Gastroesophageal sphincter (tissue), 4 donors: ENCODE measurements at places on chromosomes 2 and 18. TPM values are rescaled to one million over a fixed set of nuclear protein-coding genes. Genes with fewer than 3 reads are reported as not detected.

GRCh38 chr2:233469261-233470010 lies 97.1 kb downstream of the USP40 start:
- ATAC-seq = peak; percentile 75

DNA sequence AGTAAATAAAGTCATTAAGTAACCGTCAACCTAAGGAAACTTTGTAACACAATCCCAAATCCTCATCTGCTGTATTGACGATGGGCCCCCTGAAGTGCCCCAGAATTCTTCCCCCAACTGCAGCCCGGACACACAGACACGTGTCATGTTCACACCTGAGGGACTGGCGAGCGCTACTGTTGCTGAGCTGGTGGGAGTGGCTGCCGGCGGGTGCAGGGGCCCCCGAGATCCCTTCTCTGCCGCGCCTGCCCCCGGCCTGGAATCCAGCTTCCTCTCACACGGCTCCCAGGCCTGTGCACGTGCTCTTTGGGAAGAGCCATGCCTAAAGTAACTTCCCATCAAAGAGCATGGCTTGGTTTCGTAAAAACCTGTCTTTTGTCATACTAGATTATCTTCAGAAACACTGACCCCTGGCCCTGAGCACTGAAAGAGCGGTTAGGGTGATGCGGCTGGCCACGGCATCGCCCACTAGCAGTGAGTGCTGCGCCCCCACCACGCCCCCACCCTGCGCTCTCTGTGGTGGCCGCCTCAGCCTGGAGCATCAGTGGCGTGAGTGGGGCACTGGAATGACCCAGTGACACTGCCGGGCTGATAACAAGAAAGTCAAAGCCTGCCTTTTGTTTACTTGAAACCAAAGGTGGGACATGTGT lies 56.0 kb downstream of the ADI1 start:
- ATAC-seq = no peak

- ATAC-seq = peak; percentile 89
These were observed at the start of gene LGALSL for GRCh38 chr2:64453770-64454385. TSS of gene LGALSL (plus strand) at chr2:64454162. CDS start at chr2:64454546, 384 bp downstream.

- no peak for ATAC-seq
These were observed 15.2 kb upstream of the FZD5 start for GRCh38 chr2:207784898-207785297.

- ATAC-seq = no peak
These were observed 1224.8 kb upstream of the ZEB2 start for GRCh38 chr2:145744541-145745386.

DNA sequence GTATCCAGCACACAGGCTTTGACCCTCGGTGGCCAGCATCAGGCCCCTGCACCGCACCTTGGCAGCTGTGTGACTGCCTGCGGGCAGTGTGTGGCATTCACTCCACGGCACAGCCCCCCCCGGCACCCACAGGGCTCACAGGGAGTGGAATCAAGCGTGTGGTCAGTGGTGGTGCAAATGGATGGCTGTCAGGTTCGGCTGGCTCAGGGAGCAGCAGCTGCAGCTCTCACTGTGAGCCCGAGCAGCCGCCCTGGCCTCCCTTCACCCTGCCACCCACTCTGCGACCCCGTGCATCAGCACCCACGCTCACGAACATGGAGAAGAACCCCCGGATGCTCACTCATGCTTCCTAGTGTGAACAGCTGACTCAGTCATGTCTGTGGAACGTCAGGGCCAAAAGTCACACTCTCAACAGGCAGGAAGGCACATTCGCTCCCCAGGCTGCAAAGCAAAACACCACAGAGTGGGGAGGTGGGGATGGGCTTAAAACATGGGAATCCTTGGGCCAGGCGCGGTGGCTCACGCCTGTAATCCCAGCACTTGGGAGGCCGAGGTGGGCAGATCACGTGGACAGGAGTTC lies 41.5 kb upstream of the GPC1 start:
- ATAC-seq = no peak

DNA sequence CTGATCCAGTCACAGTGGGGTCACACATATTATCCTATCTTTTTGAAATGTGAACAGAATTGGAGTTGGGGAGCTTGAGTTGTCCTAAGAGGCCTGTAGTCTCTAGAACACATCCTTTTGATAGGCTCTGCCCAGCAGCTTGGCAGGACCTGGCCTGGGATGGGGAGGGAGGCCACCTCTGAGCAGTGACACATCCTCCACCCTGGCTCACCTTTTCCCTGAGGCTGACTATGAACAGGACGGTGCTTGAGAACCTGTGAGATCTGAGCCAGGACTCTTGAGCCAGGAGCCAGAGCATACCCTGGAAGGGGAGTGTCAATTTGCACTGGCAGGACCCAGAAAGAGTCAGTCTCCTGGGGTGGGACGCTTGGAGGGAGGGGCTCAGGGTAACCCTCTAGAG lies 17.7 kb upstream of the ATP6V1B1 start:
- no peak for ATAC-seq

- ATAC-seq = no peak
These were observed 124.8 kb downstream of the NUP35 start for GRCh38 chr2:183248866-183249567.

GRCh38 chr18:54020156-54020745 lies 204.2 kb downstream of the MBD2 start:
- no peak for ATAC-seq

DNA sequence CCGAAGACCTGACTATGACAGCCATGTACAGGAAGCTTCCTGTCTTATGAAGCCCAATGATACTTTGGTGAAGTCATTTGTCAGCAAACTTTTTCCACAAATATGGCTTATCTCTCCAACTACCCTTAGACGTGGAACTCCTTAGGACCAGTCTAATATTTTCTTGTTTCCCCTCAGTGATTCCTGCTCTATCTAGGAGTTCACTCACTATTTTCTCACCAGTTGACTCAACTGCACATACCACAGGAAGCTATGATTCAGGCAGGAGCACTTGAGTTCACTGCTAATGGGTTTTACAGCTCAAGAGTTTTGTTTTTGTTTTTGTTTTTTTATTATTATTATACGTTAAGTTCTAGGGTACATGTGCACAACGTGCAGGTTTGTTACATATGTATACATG lies 109.3 kb downstream of the ANTXR1 start:
- ATAC-seq = no peak

DNA sequence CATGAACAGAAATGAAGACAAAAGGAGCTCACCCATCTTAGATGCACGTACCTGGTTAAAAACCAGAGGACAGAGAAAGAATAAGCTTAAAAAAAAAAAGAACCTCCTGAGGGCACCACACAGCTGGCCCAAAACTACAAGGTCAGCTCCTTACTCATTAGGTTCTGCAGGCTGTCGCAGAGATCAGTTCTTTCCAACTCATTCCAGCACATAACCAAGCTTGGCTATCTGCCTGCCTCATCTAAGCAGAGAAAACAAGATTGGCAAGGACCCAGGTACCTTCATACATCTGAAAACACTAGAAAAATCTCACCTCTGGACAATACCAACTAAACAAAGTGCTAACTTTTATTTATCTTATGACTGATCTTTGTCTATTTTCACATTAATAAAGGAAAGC lies 89.9 kb downstream of the NOL10 start:
- ATAC-seq = no peak

GRCh38 chr18:12442946-12443345 lies 35.2 kb downstream of the PRELID3A start:
- ATAC-seq = no peak

- no peak for ATAC-seq
These were observed 859.5 kb downstream of the LRP1B start for GRCh38 chr2:141271346-141271745.

DNA sequence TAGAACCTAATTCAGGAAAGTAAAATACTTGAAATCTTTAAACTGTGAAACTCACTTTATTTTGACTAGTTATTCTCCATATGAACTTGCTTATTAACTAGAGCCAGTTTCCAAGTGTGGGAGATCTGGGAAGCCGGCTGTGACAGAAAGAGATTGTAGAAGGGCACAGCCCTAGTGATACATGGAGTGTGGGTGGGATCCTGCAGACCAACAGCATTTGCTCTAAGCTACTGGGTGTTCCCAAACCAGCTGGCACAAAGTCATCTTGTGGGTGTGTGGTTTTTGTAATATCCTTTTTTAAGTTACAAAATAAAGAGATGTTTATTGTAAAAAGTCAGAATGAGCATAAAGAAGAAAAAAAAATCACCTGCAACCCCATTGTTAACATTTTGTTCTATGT lies 3.4 kb downstream of the DUSP19 start:
- ATAC-seq = no peak

DNA sequence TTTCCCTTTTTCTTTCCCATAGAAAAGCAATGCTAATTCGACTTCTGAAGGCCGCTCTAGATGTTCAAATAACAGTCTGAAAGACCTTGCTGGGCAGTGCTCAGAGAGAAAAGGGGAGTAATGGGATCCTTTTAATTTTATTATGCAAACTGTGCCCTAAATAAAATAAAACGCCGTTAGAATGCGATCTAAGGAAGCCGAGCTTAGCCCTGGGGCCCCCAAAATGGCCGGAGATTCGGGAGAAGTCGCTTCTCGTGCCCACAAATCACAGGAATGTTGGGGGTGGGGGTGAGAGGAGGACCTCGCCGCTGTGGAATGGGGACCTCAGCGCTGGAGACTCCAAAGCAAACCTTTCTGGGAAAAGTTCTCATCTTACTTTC lies 8.4 kb upstream of the POU3F3 start:
- ATAC-seq = no peak

GRCh38 chr2:143974262-143974661 lies 545.7 kb downstream of the ZEB2 start:
- ATAC-seq = no peak

DNA sequence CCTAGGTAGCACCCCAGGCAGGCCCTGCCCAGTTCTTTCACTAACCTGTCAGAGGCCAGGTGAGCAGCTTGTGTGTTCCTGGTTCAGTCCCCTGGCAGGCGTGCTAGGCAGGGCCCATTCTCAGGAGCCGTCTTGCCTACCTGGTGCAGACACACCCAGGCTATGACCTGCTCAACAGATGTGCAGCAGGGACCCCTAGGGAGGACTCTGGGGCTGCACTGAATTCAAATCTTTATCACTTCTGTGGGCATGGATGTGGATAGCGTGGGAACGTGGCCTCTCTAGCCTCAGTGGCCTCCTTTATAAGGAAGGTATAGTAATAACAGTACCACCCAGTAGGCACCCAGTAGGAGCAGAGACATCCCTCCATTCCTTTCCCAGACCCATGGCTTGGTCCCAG lies 48.4 kb downstream of the PLEKHB2 start:
- no peak for ATAC-seq

DNA sequence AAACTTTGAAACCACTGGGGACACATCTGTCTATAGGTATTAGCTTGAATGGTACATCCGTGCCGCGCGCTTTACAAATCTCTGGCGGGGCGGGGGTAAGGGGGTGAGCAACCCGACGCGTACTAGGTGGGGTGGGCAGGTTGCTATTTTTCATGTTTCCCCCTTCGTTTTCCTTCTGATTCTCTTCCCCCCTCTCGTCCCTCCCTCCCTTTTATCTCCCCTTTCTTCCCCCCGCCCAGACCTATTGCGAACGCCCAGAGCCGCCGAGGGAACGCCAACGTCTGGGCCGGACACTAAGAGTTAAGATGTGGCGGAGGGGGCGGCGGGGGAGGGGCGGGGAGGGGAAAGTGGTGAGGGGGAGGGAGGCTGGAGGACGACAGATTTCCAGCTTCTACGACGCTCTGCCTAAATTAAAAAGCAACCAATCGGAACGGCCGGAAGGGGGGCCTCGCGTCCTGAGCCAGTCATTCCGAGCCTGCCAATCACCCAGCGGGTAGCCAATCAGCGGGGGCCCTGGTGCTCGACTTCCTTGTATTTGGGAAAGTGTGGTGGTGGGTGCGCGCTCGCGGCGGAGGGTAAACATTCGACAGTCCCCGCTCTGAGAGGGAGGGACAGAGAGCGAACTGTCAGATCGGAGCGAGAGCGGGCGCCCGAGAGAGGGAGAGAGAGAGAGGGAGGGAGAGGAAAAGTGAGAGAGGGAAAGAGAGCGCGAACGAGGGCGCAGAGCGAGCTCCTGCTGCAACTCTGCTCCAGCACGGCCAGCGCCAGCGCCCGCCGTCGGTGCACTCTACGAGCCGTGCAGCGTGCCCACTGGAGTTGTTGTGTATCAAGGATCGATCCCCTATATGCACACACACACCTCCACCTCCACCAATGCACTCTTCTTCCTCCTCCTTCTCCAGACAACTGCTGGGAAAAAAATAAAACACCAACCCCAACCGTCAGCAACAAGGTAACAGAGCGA lies at the start of gene POU3F3:
Gene POU3F3, plus strand, starts transcription at position 582 of the 964 bp plus-strand sequence. CDS start 1,396 bp downstream, outside the sequence.
- ATAC-seq = peak; percentile 71

- ATAC-seq = no peak
These were observed 78.5 kb downstream of the TANC1 start for GRCh38 chr2:159046966-159047365.

DNA sequence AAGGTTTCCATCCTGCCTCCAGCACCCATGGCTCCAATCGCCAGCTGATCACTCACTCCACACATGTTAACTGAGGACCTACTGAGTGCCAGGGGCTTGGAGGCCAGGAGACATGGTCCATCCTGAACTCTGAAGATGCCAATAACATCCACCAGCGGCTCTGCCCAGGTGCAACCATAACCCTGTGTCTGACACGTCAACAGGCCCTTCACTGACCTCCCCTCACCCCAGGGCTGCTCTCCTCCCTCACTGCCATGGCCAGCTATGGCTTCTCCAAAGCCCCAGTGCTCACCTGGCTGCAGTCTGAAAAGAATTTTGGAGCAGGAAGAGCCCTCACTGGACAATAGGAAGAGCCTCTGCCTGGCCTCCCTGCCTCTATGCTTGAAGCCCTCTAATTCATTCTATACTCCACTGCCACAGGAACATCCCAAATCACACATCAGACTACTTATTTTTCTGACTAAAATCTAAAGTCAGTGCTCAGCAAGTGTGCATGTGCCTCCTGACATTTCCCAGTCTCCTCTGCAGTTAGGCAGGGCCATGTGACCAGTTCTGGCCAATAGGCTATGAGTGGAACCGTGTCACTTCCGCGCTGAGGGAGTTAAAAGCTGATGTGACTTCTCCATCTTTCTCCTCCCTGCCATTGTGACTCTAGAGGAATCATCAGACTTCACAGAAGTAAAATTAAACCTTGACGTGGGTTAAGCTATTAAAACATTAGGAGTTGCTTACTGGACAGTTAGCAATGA lies 37.2 kb downstream of the ZBTB7C start:
- ATAC-seq = no peak

- no peak for ATAC-seq
These were observed 284.9 kb downstream of the INSIG2 start for GRCh38 chr2:118372886-118373830.

TDRD15 gene
- 0.73 TPM for total RNA-seq

CCDC74A gene
- total RNA-seq = 4.4 TPM

ITGB6 gene
- not detected for total RNA-seq

NETO1 gene
- total RNA-seq = not detected

SPP2 gene
- not detected for total RNA-seq

DUSP19 gene
- total RNA-seq = 7.1 TPM

SYT4 gene
- total RNA-seq = 1.1 TPM

TMEM169 gene
- total RNA-seq = 3.1 TPM

ARHGAP28 gene
- total RNA-seq = 0.35 TPM

CROCC2 gene
- total RNA-seq = not detected

KIAA2012 gene
- not detected for total RNA-seq
